ENCODE measurements at places on chromosomes 16 and 17.

DNA sequence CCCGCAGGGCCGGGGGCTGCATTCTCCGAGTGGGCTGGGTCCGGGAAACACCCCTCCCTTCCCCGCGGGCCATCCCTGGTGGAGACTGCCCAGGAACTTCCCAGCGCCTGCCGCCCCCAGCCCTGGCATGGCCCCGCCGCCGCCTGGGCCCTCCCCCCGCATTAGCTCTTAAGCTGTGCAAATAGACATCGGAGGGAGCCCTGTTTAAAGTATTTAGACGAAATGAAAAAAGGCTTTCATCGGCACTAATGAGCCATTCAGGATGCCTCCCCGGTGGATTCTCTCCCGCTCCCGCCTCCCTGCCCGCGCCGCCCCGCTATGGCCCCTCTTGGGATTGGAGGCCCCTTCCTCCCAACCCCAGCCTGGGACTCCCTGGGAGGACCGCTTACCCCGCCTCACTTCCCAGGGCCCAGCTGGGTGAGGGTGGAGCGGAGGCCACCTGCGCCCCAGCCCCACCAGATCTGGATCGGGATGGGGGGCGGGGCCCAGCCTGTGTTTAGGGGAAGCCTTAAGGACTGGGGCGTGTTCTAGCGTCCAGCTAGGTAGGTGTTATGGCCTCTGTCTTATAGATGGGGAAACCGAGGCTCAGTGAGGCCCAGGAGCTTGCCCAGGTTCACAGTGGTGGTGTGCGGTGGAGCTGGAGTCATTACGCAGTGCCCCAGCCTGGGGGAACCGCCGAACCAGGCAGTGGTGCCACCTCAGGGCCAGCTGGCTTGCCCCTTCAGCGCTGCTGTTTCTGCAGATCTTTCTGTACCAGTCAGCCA, 19.7 kb downstream of the SEZ6 start:
- DNase-seq, result no peak

GRCh38 chr16:56662357-56663354, 4.9 kb downstream of the MT1F start:
- DNase-seq, result no peak

DNA sequence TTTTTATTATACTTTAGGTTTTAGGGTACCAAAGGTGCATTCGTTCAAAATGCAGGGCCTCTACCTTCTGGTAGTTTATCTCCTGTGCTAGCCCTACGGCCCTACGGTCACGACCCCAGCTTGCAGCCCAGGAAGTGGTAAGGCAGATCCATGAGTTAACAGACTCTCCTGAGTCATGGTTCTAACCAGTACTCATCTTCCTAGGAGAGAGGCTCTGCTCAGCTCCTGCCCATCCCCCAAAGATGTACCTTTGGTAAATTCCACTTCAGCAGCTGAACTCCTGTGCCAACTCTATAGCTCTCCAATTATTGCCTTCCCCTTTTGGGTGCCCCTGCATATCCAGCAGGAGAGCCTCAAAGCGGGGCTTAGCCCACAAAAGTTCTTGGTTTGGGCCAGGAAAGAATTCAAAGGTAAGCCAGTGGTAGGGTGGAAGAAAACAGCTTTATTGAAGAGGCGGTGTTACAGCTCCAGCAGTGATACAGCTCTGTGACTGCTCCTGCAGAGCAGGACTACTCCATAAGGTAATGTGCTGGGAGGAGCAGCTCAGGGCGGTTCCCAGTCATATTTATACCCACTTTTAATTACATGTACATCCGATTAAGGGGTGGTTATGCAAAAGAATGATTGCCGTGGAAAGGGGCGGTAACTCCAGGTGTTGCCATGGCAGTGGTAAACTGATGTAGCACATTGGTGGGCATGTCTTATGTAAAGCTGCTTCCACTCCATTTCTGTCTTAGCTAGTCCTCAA, 241.4 kb downstream of the PMP22 start:
- DNase-seq, result no peak

- DNase-seq, result no peak
Measured at GRCh38 chr16:3651461-3652372, 2.8 kb upstream of the DNASE1 start.

DNA sequence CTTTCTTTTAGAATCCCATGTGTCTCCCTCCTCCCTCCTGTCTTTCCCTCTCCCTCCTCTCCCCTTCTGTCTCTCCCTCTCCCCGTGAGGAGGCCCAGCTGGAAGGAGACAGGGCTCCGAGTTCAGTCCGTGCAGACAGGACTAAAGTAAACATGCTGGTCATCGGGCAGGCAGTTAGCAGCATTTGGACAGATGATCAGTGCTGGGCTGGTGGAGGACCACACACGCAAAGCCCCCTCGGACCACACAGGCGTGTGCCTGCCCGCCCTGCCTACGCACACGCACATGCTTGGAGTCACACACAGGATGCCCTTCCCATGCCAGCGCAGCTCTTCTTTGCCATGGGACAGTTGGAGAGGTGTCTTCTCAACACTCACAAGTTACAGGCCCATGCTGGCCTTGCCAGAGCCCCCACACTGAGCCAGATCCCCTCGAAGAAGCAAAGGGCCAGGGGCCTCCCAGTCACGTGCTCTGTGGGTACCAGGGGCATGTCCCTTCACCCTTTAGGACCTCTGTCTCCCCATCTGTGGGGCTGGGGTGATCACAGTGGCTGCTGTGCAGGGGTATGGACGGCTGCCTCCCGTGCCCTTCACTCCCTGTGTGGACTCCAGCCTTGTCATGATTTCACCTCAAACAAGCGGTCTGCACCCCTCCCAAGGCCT, 215.7 kb upstream of the FOXF1 start:
- DNase-seq, result no peak

DNA sequence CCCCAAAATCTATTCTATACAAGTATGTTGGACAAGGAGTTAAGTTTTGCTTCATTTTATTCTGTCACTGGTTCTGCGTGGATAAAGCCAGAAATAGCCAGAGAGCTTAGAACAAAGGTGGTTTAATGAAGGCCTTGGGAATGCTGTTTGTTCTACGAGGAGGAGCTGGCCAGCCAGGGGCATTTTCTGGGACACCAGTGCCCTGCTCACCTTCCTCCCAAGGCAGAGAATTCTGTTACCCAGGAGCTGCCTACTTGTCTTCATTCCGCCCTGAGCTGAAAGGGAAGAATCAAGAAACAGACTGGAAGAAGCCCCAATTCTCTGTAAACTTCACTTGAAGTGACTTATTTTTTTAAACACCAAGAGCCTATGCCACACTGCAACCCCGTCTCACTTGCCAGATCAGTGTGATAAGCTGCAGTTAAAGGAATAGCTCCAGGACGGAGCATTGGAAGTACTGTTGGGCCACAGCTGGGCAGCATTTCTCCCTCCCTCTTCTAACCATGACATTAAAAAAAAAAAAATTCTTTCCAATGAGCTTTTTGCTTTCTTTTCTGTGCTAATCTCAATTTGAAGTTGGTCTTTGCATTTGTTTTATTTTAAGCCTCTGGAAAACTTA, 149.8 kb upstream of the DYNLRB2 start:
- no peak for DNase-seq

DNA sequence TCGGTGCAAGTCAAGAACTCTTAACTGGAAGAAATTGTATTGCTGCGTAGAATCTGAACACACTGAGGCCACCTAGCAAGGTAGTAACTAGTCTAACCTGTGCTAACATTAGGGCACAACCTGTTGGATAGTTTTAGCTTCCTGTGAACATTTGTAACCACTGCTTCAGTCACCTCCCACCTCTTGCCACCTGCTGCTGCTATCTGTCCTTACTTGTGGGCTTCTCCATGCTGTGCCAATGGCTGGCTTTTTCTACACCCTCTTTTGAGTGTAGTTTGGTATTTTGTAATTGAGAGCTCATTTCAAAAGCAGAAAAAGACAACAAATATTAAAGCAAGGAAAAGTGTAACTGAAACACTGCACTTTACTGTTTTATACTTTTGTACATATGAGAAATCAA, 7.7 kb upstream of the RASL10B start:
- DNase-seq, result no peak

DNA sequence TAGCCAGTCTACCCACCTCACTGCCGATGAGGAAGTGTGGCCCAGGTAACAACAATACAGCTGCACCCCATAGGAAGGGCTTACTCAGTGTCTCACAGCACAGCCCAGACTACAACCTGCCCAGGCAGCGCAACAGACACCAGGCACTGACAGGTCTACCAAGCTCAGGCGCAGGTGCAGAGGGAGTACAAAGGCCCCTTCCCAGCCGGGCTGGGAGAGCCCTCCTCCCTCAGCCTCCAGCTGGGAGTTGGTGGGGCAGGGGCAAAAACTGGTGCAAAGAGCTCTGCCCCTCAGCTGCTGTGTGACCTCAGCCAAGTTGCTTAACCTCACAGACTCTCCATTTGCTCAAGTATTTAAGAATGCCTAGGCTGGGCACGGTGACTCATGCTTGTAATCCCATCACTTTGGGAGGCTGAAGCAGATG, 112.6 kb upstream of the LHX1 start:
- DNase-seq, result no peak

GRCh38 chr17:29828676-29829284, 101.2 kb downstream of the SSH2 start:
- no peak for DNase-seq

DNA sequence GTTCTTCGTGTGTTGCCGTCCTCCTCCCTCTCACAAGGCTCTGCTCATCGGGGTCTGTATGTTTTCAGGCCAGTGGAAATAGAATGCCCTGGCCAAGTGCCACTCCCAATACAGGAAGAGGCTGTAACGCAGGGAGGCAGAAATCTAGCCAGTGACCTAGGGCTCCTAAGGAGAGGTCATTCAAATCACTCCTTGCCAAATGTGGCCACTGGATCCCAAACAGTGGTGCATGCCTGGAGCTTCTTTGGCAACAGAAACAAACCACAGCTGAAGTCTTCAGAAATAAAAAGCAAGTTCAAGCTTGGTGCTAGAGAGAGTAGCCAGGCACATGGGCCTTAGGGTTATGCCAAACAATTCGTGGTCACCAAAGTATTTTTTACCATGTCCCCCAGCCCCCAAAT, 66.1 kb downstream of the SMG6 start:
- DNase-seq, result no peak

- DNase-seq, result no peak
Measured at GRCh38 chr17:29019475-29020181, 13.8 kb upstream of the SEZ6 start.

- no peak for DNase-seq
Measured at GRCh38 chr16:3121851-3122467, 9.6 kb downstream of the ZNF205 start.

DNA sequence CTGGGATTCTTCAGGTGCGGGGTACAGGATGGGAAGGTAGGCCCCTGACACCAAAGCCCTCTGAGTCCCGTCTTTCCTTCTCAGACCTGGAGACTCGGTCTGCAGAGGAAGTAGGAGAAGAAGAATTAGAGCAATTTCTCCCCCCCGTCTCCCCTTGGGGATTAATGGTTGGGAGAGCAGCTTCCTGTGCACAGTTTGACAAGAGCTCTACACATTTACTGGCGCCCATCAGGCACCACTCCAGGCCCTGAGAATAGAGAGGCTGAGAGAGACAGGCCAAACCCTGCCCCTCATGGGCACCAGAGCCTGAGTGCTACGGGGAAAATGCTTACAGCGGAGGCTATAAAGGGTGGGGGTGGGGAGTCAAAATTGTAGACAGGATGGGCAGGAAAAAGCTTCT, 3.5 kb upstream of the C16orf74 start:
- no peak for DNase-seq

DNA sequence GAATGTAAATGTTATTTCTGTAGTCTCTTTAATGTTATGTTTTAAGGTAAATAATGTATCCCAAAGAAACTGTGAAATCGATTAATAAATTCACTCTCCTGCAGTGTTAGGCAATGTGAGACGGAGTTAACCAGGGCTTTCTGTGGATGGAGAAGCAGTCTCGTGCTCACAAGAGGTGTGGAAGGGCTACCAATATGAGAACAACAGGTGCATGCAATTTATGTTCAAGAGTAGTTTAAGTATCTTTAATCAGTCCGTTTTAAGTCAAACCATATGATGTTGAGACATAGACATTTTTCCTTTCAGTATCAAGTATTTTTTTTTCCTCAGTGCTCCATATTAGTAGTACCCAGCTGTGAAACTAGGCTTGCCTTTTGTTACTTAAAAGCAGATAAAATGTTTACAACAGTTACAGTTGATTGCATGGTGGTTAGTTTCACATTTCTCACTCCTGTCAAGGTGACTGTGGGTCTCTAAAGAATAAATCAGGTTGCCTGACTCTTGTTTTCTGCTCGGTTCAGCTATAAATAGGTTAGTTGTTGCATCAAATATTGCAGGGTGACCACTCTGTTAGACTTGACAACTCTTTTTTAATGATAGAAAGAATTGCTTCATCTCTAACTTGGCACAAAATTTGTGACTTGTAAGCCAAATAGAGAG, 54.4 kb downstream of the COX10 start:
- DNase-seq, result no peak

DNA sequence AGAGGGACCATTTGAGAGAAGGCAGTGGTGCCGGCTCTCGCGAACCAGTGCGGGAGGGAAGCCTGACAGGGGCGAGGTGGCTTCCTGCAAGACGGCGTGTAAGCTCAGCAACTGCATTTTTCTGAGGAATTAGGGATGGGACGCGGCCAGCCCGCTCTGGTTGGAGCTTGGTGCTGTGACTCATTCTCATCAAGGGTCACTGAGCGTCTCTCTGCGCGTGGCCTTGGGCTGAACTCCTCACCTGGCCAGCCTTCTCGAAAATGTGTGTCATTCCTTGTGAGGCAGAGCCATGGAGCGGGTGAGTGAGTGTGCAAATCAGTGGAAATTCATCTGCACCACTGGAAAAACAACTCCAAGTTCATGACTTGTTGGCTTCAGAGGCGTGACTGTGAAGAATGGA, 52.8 kb downstream of the NTN1 start:
- no peak for DNase-seq

DNA sequence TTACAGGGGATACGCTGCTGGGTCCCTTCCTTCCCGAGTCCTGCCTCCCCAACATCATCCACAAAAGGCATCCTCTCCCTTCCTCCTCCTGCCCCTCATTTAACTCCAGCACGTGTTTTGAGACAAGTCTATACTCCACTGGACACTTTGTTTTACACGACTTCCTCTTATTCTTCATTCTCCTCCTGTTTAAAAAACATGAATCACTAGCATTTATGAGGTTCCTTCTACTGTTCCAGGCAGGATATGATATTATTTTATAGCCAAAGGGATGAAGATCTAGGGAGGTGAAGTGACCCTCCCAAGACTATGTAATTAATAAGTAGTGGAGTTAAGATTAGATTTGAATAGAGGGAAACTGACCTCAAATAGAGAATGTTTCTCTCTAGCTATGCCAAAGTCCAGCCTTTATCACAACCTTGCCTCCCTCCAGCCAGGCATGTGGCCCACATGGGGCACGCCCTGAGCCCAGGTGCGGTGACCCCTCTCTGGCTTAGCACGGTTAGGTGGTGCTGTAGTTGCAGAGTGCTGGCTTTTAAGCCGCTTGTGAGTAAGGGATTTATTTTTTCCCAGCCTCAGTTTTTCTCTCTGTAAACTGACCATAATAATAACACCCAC, 1.3 kb upstream of the HSD17B2 start:
- no peak for DNase-seq

DNA sequence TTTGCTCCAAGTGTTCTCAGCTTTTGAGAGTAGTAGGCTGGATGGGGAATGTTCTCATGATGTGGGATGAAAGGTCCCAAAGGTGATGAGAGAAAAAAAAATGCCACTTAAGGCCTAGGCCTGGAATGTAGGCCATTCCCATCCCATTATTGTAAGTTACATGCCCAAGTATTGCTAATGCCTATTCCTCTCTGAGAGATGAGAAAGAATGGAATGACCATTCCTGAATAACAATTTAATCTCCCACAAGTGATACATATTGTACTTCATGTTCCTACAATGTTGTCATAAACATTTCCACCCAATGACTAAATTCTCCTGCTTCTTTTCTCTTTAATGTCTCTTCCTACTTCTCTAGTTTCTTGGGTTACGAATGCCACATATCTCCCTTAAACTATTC, 102.8 kb upstream of the KCNJ16 start:
- no peak for DNase-seq
